ENCODE measurements at places on chromosomes 6 and 20. TPM values are rescaled to one million over a fixed set of nuclear protein-coding genes. Genes with fewer than 3 reads are reported as not detected.

The AIF1 gene
- total RNA-seq, result not detected

The EYA2 gene
- 12.3 TPM for total RNA-seq

The TRIM40 gene
- not detected for total RNA-seq

The THBD gene
- 229 TPM for total RNA-seq

The STMND1 gene
- total RNA-seq, result not detected

Data from nasal cavity respiratory epithelium epithelial cell of viscerocranial mucosa (primary cell).